ENCODE measurements at places on chromosomes 6 and 20.

DNA sequence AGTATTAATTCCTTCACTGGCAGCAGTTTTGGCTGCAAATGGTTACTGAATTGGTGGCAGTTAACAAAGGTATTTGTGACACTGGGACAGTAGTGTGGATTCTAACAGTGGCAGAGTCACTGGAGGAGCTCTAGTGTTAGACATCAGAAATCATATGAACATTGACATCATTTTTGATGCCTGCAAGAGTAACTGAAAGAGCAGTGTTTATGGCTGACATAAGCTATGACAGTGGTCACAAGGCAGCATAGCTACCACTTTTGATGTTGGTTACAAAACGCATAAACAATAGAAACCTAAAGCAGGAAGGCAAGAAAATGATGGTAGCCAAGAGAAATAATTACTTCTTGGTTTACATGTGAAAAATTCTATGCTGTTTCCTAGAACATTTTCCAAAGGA, 326.7 kb upstream of the MAN1A1 start:
- DNase-seq = no peak

- no peak for DNase-seq
These were observed 21.1 kb downstream of the RAET1L start for GRCh38 chr6:150004101-150004782.

GRCh38 chr6:65570340-65570739, 136.7 kb downstream of the EYS start:
- DNase-seq = no peak

DNA sequence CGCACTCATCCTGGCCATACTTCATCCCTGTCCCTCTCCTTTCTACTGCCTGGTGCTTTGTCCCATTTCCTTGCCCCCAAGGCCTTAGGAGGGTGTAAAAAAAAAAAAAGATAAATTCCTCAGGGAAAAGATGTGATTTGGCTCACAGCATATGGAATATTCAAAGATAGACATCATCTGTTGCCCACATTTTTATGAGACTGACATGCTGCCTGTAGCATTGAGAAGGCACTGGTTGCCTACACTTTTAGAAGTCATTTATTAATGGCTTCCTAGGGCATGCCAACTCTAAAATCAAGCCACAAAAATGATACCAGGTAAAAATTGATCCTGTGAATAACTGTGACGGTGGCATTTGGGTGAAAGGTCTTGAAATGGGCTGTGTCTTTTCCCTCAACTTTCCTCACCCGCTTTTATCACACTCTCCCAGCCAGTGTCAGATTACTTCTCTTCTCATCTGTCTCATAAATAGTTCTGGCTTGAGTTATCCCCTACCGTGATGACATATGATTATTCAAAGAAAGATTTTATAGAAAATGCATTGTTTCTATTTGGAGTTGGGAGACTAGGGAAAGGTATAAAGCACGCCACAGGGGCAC, 139.4 kb downstream of the CARMIL1 start:
- no peak for DNase-seq

- DNase-seq = no peak
These were observed 1.4 kb upstream of the METTL24 start for GRCh38 chr6:110359556-110359955.

- DNase-seq = no peak
These were observed 24.9 kb downstream of the KPNA5 start for GRCh38 chr6:116705917-116706316.
